Left ventricle myocardium inferior (tissue), 1 donor: ENCODE measurements at places on chromosomes 6 and 20. TPM values are rescaled to one million over a fixed set of nuclear protein-coding genes. Genes with fewer than 3 reads are reported as not detected.

CDK19 gene
- total RNA-seq: 9.1 TPM

PHACTR1 gene
- 85.9 TPM for total RNA-seq

INSM1 gene
- total RNA-seq: not detected

SLCO4A1 gene
- 12.7 TPM for total RNA-seq

DEFB132 gene
- not detected for total RNA-seq

CARMIL1 gene
- 8.4 TPM for total RNA-seq

MARCKS gene
- 21.0 TPM for total RNA-seq

GATA5 gene
- total RNA-seq: 0.69 TPM

SNTA1 gene
- 202 TPM for total RNA-seq

NINL gene
- 1.8 TPM for total RNA-seq

B3GALT4 gene
- total RNA-seq: 7.5 TPM

ULBP1 gene
- 0.38 TPM for total RNA-seq

SLC35F1 gene
- total RNA-seq: 6.4 TPM

GSTA2 gene
- total RNA-seq: not detected

PTGIS gene
- total RNA-seq: 26.3 TPM

MED23 gene
- total RNA-seq: 10.8 TPM
